Right cardiac atrium (tissue), 5 donors: ENCODE measurements at places on chromosomes 6 and 20.

GRCh38 chr6:15429141-15430110 is 183.6 kb downstream of the JARID2 start:
- DNase-seq, result no peak

- DNase-seq, result peak; percentile 52
Observed at GRCh38 chr6:10397756-10398445, 17.0 kb downstream of the TFAP2A start.

DNA sequence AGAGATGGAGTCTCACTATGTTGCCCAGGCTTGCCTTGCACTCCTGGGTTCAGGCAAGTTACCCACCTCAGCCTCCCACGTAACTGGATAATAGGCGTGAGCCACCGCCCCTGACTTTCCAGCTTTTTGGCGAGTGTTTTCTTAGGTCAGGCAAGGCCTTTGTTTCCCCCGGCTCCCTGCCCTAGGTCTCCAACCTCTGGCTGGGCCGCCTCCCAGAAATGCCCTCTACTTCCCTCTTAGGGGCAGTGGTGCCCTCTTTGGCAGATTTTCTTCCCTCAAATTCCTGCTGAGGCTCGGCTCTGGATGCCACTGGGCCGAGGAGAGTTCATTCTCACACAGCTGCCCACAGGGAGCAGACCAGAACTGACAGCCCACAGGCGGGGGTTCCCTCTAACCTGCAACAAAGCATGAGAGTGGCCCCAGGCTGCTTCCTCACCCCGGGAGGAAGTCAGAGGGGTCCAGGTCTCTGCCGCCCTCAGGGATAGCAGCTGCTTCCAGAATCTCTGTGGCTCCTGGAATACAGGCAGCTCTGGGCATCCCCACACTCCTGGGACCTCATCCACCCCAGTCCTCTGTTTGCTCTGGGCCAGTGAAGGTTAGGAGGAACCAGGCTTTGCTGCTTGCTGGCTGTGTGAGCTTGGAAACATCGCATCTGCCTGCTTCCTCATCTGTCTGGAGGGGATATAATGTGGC is 56.5 kb downstream of the TCP11 start:
- no peak for DNase-seq

DNA sequence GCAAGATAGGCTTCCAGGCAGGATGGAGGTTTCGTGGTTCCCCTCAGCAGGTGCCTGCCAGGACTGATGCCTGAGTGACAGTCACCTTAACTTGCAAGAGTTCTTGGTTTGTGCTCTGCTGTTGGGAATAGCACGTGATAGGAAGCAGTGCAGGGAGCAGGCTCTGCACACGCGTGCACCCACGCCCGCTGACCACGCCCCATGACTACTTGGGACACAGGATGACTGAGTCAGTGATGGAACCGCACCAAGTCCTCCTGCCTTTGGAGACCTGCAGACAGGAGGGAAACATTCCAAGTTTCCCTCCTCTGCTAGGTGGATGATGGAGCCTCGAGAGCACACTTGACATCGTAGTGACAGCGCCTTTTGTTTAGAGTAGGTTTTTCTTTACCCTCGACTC is 164.2 kb downstream of the DTNBP1 start:
- DNase-seq, result no peak

DNA sequence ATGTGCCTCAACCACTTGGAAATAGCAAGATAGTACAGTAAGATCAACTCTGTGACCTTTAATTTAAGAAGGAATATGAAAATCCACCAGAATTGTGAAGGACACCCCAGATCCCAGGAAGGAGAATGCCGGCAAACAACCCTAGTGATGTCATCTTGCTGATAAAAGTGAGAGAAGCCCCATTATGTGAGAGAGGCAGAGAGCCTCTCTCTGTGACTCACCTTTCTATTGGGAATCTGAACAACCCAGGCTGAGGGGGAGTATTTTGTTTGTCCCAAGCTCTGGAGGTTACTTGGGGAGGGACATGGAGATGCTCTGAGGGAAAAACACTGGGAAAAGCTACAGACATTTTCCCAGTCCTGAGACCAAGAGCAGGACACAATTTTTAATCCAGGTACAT is 188.3 kb upstream of the FERMT1 start:
- no peak for DNase-seq

DNA sequence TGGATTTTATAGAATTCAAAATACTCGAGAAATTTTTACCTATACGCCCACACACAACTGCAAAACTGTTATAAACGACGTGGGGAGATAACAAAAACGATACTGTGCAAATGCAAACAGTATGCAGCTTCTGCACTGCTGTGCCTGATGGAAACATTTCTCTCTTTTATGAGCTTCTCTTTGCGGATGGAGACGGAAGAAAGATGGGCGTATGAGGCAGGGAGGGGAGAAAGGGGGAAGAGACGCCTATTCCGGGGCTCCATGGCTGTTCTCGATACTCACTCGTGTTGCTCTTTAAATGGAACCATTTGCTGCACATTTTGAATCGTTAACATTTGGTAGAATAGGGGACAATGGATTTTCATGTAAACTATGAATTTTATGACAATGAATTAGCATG is 69.1 kb upstream of the EXOC2 start:
- no peak for DNase-seq

DNA sequence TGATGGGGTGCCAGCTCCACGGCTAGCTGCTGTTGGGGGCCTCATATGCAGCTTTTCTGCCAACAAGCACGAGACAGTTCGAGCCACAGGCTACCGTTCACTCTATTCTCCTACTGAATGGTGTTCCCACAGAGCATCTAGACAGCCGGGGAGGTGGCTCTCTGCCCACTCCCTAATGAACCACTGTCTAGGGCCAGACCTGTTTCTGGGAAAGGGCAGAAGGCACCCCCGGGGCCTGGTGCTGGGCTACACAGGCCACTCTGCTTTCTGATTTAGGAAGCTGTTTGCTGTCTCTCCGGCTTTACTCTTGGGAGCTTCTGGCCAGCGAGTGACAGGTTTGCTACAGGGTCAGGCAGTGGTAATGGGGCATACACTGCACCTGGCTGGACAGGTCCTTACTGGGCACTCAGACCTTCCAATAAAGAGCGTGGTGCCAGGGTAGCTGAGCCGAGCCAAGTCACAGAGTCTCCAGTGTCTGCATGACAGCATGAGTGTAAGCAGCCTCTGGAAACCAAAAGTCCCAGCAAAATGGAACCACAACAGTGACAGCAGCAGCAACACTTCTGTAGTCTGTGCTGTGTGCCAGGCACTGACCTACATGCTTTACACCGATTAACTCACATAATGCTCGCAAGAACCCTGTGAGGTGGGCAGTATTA is 8.4 kb downstream of the CCDC167 start:
- peak; percentile 62 for DNase-seq

- DNase-seq, result no peak
Observed at GRCh38 chr6:124143435-124143834, 339.8 kb downstream of the NKAIN2 start.

GRCh38 chr6:28266563-28266961 is 381 bp upstream of the ZSCAN26 start:
- no peak for DNase-seq

DNA sequence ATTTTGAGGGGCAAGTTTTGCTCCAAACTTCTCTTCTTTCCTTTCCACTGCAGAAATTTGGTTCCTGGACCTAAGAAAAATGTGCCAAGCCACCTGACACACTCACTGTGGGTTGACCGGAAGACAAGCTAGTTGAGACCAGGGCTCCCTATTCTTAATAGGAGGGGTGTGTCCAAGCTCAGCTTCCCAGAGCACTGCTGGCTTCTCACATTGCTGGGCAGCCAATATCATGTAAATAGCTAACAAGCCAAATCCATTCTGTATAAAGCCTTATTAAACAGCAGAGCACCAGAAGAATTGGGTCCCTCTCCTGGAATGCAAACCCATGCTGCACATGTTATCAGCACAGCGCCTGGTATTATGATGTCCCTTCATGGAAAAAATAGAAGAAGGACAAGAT is 17.0 kb upstream of the SAMD3 start:
- DNase-seq, result no peak

DNA sequence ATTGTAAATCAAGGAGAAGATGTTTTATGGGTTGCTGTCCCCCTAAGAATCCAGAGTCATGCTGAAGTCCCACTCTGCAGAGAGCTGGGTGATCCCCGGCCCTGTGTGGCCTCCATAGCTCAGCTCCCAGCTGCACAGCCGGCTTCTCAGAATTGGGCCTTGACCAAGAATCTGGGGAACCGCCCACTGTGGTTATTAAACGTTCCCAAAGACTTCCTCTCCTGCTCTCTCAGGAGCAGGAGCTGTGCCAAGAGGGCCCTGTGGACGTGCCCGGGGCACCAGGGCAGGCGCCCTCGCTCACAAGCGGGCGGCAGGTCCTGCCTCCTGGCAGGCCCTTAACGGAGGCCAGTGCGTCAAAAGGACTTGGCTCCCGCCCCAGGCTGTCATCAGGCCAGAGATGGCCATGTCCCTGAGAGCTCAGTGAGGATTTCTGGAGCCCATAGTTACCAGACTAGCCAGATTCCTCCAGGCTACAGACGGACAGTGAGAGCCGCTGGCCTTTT is 30.4 kb downstream of the ZC3H12D start:
- DNase-seq, result peak; percentile 98

DNA sequence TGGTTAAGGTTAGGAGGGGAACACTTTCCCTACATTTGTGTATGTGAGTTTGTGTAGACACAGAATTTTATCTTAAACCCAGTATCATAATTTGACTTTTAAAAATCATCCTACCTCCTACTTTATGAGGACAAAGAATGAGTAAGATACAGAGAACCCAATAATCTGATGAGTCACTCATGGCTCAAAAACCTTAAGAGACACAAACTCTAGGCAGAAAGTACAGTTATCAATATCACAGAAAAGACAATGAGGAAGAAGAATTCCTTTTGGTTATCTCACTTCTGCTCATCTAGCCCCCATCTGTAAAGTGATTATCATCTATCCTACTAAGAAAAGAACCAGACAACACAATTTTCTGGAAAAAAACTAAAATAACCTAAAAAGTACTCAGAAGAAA is 87.7 kb downstream of the EPB41L2 start:
- no peak for DNase-seq

- DNase-seq, result no peak
Observed at GRCh38 chr20:44012466-44013226, 98.0 kb downstream of the TOX2 start.

GRCh38 chr6:142376115-142376514 is 74.3 kb downstream of the ADGRG6 start:
- no peak for DNase-seq

DNA sequence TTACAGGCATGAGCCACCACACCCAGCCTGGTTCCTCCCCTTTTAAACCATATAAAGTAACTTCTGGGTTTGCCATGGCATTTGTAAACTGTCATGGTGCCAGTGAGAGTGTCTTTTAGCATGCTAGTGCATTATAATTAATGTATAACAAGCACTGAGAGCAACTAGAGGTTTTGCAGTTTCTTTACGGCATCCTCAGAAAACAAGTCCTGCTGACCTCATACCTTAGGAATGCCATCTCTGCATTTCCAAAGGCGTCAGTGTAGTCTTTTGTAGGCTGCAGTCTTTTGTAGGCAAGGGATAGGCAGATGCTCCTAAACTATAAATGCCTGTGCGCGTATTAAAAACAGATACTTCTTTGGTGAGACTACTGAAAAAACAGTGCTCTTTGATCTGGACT is 75.0 kb upstream of the EZR start:
- no peak for DNase-seq

GRCh38 chr6:103081876-103082630 is 1688.5 kb downstream of the GRIK2 start:
- DNase-seq, result no peak

DNA sequence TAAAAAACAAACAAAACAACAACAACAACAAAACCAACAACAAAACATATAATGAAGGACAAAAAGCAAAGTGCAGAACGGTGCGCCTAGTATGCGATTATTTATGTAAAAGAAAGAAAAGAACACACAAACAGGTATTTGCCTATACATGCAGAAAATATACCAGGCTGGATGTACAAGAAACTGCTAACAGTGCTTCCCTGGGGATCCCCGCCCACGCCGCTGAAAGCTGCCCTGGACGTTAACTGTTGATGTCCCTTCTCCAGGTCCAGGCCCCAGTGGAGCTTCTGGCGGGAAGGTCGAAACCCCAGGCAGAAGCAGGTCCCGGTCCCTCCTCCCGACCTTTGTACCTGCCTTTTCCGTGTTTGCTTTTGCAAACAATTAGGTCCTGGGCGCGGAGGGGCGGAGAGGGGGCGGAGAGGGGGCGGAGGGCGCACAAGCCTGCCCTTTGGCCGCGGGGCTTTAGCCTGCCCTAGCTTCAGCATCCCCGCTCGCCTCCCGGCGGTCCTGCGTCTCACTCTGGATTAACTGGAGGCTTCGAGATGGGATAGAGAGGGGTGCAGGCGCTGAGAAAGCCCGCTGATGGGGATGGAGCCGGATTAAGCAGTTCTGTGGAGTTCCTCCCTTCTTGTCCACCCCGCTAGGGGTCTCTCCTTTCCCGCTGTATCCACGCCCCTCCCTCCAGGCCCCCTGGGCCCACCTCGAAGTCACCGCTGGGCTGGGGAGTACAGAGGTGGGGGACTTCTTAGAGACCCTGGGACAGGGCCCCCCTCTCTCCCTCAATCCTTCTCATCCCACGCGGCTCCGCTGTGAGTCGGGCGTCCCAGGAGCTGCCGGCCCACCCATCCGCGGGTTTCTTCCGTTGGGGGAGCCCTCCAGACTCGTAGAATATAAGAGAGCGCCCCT is 8.2 kb upstream of the AHCY start:
- DNase-seq, result no peak

DNA sequence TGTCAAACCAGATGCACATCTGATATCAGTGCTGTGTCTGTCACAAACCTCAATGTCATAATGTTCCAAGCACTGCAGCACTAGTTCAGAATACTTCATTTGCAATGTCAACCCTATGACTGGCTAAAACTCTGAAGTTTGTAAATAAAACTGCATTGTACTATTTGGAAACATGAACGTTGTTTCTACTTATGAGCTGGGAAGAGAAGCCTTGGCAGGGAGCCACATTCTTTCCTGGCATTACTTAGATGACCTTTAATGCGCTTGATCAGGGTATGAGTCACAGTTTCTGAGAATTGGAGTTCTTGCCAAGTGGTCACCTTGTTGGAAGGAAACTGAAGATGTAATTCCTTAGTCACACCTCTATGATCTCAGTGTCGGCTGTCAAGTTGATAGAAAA is 664.8 kb upstream of the MMS22L start:
- no peak for DNase-seq

GRCh38 chr20:62768551-62769287 is 27.6 kb upstream of the MRGBP start:
- peak; percentile 40 for DNase-seq

DNA sequence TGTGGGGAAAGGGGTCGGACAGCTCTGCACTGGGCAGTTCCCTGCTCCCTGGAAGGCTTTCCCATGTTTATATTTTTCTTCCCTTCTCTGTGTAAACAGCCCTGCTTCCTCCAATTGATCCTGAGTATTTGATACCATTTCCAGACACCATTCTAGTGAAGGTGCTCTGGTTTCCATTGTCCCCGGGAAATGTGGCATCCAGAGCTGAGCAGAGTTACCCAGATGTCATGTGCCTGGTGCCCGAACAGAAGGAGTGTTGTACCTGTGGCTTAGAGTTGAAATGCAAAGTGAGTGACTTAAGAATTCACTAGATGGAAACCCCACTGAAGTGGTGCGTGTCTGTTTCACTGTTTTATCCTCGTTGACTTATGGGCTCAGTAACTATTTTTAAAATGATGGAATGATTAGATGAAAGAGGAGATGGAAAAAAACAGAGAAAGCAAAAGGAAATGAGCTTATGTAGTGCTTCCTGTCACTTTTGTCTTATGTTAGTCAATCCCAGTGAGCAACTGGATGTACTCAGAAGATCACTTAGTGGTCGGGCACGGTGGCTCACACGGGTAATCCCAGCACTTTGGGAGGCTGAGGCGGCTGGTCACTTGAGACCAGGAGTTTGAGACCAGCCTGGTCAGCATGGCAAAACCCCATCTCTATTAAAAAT is 83.8 kb downstream of the SASH1 start:
- no peak for DNase-seq
